ENCODE measurements at places on chromosomes 16 and 17.

GRCh38 chr17:31722251-31723056 lies 136.6 kb downstream of the COPRS start:
- no peak for DNase-seq

GRCh38 chr17:50506298-50506697 lies 1.9 kb upstream of the MYCBPAP start:
- no peak for DNase-seq

GRCh38 chr16:68116256-68116867 lies 31.2 kb downstream of the NFATC3 start:
- DNase-seq = no peak

DNA sequence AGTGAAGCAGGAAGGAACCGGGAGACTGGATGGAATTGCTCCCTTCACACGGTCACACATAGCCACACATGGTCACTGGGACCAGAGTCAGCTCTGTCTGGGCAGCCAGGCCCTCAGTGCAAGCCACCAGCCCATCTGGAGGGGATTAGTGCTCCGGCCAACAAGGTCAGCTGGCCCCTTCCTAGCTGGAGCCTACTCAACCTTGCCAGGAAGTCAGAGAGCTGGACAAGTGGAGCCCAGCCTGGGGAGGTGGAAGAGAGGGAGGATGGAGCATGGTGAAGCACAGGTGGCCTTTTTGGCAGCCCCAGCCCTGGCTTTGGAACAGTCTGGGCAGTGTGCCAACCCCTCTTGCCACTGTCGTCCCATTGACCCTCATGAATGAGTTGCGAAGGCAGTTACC lies 3.7 kb upstream of the CACNA1G start:
- no peak for DNase-seq

DNA sequence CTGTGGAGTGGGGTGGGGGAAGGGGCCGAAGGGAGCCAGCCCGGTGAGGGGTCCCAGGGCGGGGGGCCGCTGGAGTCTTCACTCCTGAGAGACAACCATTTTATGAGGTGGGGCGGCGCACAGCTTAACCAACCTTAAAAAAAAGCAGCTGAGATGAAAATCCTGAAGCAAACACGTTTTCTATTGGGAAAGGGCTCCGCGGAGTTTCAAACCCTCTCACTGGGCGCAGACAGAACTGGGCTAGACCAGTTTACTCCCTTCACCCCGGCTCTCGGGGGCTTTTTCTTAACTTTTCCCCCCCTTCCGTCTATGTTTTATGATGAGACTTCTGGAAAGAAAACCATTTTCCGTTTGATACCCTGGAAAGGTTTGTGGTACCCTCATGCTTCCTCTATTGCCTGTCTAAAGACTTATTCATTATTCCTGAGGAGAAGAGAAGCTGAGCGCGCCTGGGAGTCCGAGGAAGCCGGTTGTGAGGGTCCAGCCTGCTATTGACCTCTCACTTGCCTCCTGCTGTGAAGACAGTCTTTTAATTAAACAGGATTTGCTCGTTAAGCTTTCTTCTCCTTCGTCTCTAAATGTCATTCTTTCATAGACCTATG lies 482 bp upstream of the SSH2 start:
- no peak for DNase-seq

GRCh38 chr16:49528866-49529288 lies 155.3 kb downstream of the C16orf78 start:
- no peak for DNase-seq

DNA sequence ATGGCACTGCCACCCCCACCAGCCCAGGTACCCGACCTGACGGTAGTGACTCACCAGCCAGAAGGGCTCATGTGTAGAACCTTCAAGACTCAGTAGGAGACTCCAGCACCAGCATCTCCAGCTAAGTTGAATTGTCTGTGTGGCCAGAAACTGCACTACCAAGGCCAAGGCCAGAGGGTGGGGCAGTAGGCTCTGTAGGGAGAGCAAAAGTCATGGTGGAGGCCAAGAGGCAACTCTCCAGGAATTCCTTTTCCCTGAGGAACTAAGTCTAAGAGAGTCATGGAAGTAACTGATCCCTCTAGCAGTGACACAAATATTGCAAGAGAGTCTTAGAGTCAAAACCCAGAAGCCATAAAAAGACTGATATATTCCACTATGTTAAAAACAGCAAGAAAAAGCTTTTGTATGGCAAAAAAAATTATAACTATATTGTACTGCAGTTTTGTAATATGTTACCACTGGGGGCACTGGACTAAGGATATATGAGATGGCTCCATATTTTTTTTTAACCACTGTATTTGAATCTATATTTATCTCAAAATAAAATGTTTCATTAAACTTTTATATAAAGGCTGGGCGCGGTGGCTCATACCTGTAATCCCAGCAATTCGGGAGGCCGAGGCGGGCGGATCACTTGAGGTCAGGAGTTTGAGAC lies 30.2 kb upstream of the GUCY2D start:
- no peak for DNase-seq

DNA sequence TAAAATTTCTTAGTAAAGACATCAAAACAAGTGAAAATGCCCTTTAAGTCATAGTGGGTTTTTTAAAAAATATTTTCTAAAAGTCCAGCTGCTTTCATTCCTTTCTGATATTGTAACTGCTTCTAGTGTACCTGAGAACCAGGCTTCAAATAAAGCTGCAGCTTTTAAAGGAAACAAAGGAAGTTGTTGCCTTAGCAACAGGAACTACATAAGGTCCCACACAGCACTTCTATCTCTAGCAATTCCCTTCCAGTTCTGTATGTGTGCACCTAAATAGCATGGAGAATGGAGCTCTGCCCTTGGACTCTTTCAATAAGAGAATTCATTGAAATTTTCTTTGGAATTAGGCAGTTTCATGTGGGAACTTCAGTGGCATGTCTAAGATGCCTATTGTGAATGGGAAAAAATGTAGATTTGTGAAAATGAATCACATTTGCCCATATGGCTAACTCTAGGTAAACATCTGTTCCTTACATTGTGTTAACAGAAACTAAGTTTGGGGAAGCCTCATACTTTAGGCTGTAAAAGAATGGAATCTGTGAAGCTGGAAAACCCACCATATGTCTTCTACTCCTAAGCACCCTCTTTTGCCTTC lies 206.4 kb downstream of the KIF2B start:
- DNase-seq = no peak

- no peak for DNase-seq
Observed at GRCh38 chr16:74740795-74741304, 33.8 kb downstream of the FA2H start.

All from right renal pelvis (tissue), 4 donors.